ENCODE measurements at places on chromosomes 4 and X.
A peak's percentile ranks its signal among the peaks of the same experiment; 100 is the strongest.

DNA sequence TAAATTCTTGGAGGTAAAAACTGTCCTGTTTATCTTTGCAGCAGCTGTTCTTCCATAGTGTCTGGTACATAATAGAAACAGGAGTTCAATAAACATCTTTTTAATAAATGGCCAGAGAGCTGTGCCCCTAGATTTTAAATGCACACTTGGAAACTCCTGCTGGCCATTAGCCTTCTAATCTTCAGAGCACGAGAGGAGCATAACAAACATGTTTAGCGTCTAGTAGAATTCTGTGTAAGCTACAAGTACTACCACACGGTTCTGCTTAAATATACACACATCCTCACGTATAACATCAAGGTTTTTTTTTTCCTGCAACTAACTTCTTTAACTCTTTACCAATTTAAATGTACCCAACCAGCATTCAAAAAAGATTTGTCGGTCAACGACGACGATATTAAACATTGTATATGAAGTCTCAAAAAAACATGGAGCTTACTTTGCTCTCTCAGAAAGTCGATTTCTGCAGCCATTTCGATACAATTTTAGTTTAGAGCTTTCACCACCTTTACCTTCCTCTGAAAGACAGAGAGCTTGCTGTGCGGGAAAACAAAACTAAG is 628 bp downstream of the SCLT1 start:
- peaks cover 19% of the 10 kb centered on the region for H3K4me1 ChIP-seq
- H3K27ac ChIP-seq, result no peak overlapping the region
- H3K36me3 ChIP-seq, result no peaks in the 10 kb centered on the region
- no peaks in the 10 kb centered on the region for H3K27me3 ChIP-seq
- no peak overlapping the region for H3K4me3 ChIP-seq
- no peak for ATAC-seq

GRCh38 chrX:126982158-126982557 is 162.6 kb downstream of the PRR32 start:
- no peaks in the 10 kb centered on the region for H3K27me3 ChIP-seq
- no peak overlapping the region for H3K4me3 ChIP-seq
- no peak for ATAC-seq
- no peak overlapping the region for H3K27ac ChIP-seq

- H3K4me1 ChIP-seq, result no peaks in the 10 kb centered on the region
- no peak for ATAC-seq
- H3K36me3 ChIP-seq, result no peaks in the 10 kb centered on the region
- no peaks in the 10 kb centered on the region for H3K27me3 ChIP-seq
- no peak overlapping the region for H3K27ac ChIP-seq
Observed at GRCh38 chr4:47651231-47651630, 166.2 kb downstream of the ATP10D start.

- no peak overlapping the region for H3K4me3 ChIP-seq
- H3K27ac ChIP-seq, result no peak overlapping the region
- no peak for ATAC-seq
- no peaks in the 10 kb centered on the region for H3K4me1 ChIP-seq
- H3K36me3 ChIP-seq, result no peaks in the 10 kb centered on the region
Observed at GRCh38 chrX:115592997-115593734, 32.2 kb downstream of the PLS3 start.

DNA sequence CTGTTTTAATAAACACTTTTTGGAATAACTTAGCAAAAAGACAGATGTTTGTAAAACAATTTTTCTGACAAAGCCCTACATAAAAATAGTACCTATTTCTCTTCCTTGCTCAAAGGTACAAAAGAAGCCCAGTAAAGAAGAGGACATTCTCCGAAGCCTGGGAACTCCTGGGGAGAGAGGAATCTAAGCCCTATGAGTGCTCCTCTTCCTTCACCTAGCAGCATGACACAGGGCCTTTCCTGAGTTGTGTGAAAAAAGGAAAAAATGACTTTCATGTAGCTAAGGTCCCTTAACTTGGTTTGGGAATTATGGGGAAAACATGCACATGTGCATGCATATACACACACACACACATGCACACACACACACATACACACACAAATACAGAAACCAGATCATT is 586.9 kb downstream of the TMA16 start:
- H3K4me3 ChIP-seq, result no peak overlapping the region
- H3K27ac ChIP-seq, result no peak overlapping the region
- no peak for ATAC-seq
- no peaks in the 10 kb centered on the region for H3K27me3 ChIP-seq
- no peaks in the 10 kb centered on the region for H3K4me1 ChIP-seq
- H3K36me3 ChIP-seq, result no peaks in the 10 kb centered on the region

DNA sequence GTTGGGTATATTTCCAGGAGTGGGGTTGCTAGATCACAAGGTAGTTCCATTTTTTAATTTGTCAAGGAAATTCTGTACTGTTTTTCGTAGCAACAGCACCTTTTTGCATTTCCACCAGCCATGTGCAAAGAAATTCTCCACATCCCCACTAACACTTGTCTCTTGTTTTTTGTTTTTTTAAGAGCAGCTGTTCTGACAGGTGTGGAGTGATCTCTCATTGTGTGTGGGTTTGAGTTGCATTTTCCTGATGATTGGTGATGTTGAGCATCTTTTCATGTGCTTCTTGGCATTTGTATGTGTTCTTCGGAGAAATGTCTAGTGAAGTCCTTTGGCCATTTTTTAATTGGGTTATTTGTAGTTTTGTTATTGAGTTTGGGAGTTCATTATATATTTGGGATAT is 80.3 kb upstream of the PUDP start:
- no peaks in the 10 kb centered on the region for H3K4me1 ChIP-seq
- no peak for ATAC-seq
- H3K36me3 ChIP-seq, result no peaks in the 10 kb centered on the region
- no peak overlapping the region for H3K27ac ChIP-seq
- no peak overlapping the region for H3K4me3 ChIP-seq

DNA sequence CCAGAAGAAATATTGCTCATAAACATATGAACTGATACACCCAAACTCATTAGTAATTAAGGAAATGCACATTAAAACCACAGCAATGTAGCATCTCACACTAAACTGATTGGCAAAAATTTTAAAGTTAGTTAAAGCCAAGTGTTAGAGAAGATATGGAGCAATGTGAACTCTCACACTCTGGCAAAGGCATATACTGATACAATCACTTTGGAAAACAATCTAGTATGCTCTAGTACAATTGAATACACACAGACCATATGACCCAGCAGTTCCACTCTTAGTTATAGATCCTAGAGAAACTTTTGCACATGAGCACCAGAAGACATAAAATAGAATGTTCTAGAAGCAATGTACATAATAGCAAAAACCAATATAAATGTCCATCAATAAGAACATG is 8.4 kb upstream of the AWAT1 start:
- ATAC-seq, result no peak
- no peaks in the 10 kb centered on the region for H3K4me1 ChIP-seq
- H3K27ac ChIP-seq, result no peak overlapping the region
- no peaks in the 10 kb centered on the region for H3K27me3 ChIP-seq

- ATAC-seq, result no peak
- H3K4me1 ChIP-seq, result no peaks in the 10 kb centered on the region
- H3K27ac ChIP-seq, result no peak overlapping the region
- no peaks in the 10 kb centered on the region for H3K36me3 ChIP-seq
Observed at GRCh38 chr4:43983610-43984009, 465.0 kb downstream of the KCTD8 start.

DNA sequence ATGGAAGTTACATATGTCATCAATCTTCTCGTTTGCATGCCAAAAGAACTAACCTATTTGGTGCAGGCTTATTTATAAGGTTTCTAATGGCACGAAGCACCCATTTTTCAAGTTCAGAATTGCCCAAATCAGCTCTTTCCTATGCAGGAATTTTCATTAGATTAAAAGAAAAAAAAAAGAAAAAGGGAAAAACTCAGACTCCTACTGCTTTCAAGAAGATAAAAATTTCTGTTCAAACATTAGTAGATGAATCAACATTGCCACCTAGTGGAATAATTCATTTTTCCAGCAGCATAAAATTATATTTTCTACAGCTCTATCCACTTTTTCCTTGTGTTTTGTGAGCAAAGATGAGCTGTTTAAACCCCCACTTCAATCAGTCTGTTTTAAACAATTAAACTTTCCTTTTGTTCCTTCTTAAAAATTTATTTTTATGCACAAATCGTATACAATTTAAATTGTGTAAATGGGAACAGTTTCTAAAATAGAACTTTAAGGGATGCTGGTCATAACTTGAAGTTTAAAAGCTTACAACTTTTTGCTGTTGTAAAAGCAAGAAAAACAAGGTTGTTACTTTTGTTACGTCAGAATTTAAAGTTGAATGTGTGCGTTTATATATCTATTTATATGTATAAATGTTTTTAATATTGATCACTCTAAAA is 309.9 kb downstream of the ARAP2 start:
- no peak overlapping the region for H3K4me3 ChIP-seq
- ATAC-seq, result no peak
- H3K27ac ChIP-seq, result no peak overlapping the region
- H3K4me1 ChIP-seq, result no peaks in the 10 kb centered on the region
- H3K36me3 ChIP-seq, result no peaks in the 10 kb centered on the region
- H3K27me3 ChIP-seq, result peaks cover 10% of the 10 kb centered on the region

GRCh38 chr4:183214912-183215488 is 105.1 kb downstream of the CLDN22 start:
- H3K27me3 ChIP-seq, result no peaks in the 10 kb centered on the region
- no peak overlapping the region for H3K27ac ChIP-seq
- H3K4me1 ChIP-seq, result no peaks in the 10 kb centered on the region
- no peak overlapping the region for H3K4me3 ChIP-seq

DNA sequence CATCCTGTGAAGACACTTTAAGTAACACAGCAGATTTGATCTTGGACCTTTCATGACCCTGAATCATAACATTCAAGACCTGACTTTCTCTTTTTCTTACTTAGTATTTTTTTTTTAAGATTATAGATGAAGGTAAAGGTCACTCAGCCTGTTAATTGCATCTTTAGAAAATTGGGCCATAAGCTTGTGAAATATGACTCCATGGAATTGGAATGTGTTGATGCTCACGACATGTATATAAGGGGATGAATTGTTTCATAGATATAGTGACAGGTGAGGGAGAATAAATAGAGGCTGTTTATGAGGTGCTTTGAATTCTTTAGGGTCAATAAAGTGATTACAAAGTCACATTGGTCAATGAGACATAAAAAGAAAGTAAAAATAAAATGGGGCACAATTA is 27.7 kb upstream of the HS3ST1 start:
- H3K27me3 ChIP-seq, result peaks cover 3% of the 10 kb centered on the region
- no peak for ATAC-seq
- no peaks in the 10 kb centered on the region for H3K4me1 ChIP-seq
- H3K4me3 ChIP-seq, result no peak overlapping the region
- no peak overlapping the region for H3K27ac ChIP-seq
- no peaks in the 10 kb centered on the region for H3K36me3 ChIP-seq

DNA sequence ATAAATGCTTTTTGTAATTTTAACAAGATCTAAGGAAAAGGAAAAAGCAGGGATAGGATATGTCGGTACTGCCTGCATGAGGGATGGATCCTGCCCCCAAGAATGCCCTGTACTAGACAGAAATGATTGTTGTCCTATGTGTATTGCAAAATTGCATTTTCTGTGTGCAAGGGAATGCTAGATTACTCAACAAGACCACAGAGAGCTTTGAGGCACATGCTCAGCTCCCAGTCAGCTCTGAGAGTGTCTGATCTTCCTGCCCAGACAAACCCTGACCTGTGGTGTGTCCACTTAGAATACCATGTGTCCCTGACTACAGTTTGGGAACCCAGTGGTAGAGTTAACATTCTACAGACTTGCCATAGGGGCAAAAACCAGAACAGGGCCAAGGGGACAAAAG is 129.2 kb upstream of the PAK3 start:
- H3K4me1 ChIP-seq, result no peaks in the 10 kb centered on the region
- ATAC-seq, result no peak
- peaks cover 4% of the 10 kb centered on the region for H3K27me3 ChIP-seq
- no peaks in the 10 kb centered on the region for H3K36me3 ChIP-seq

GRCh38 chr4:84496706-84497503 is 2.2 kb downstream of the NKX6-1 start:
- peaks cover 3% of the 10 kb centered on the region for H3K4me1 ChIP-seq
- H3K36me3 ChIP-seq, result peaks cover 25% of the 10 kb centered on the region
- peak overlapping the region; percentile 48 for H3K4me3 ChIP-seq
- peaks cover 71% of the 10 kb centered on the region for H3K27me3 ChIP-seq

GRCh38 chr4:89347363-89348025 is 39.9 kb upstream of the GPRIN3 start:
- no peaks in the 10 kb centered on the region for H3K4me1 ChIP-seq
- H3K27me3 ChIP-seq, result no peaks in the 10 kb centered on the region
- no peak overlapping the region for H3K27ac ChIP-seq
- no peak for ATAC-seq

- H3K36me3 ChIP-seq, result no peaks in the 10 kb centered on the region
- no peaks in the 10 kb centered on the region for H3K4me1 ChIP-seq
- H3K4me3 ChIP-seq, result no peak overlapping the region
- no peaks in the 10 kb centered on the region for H3K27me3 ChIP-seq
- no peak for ATAC-seq
- H3K27ac ChIP-seq, result no peak overlapping the region
Observed at GRCh38 chr4:29756966-29757365, 963.2 kb upstream of the PCDH7 start.

- no peak overlapping the region for H3K4me3 ChIP-seq
- no peaks in the 10 kb centered on the region for H3K4me1 ChIP-seq
- H3K27me3 ChIP-seq, result no peaks in the 10 kb centered on the region
- H3K36me3 ChIP-seq, result peaks cover 13% of the 10 kb centered on the region
Observed at GRCh38 chrX:14003028-14003427, 26.7 kb downstream of the GEMIN8 start.

DNA sequence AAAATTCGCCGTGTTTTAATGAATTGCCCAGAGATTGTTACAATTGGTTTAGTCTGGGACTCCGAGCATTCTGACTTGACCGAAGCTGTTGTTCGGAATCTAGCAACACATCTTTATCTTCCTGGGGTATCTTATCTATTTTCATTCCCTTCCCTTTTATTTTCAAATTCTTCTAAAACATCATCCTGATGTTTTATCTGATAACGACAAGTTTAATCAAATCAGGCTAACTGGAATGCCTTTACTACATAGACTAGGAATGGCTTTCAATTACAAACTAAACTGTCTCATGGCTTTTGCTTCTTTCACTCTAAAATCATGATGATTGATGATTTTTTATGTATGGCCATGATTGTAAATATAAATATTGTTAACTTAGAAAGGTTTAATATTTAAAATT is 48.0 kb downstream of the USP53 start:
- H3K36me3 ChIP-seq, result peaks cover 64% of the 10 kb centered on the region
- ATAC-seq, result no peak
- no peak overlapping the region for H3K27ac ChIP-seq
- no peak overlapping the region for H3K4me3 ChIP-seq
- no peaks in the 10 kb centered on the region for H3K27me3 ChIP-seq

DNA sequence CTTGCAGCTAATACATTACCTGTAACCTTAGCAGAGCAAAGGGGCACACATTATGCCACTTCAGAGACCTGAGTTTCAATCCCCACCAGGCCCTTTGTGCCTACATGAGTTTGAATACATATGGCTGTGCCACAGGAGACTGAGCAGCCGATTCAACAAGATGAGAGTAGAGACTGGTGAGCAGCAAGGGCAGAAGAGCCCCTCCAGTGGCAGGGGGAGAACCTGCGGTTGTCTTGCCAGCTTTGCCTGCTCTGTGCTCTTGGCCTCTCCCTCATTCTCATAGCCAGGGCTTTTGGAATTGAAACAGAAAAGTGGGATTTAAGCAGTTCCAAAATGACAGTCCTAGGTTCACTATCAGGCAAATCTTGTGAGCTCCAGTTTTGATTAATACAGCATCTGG is 52.3 kb upstream of the CLNK start:
- no peak overlapping the region for H3K4me3 ChIP-seq
- H3K36me3 ChIP-seq, result no peaks in the 10 kb centered on the region
- H3K27me3 ChIP-seq, result peaks cover 3% of the 10 kb centered on the region
- no peaks in the 10 kb centered on the region for H3K4me1 ChIP-seq
- no peak for ATAC-seq
